Suppressor macrophage treated with lipopolysaccharide for 1 hour (primary cell): ENCODE measurements at places on chromosomes 16 and 17.

DNA sequence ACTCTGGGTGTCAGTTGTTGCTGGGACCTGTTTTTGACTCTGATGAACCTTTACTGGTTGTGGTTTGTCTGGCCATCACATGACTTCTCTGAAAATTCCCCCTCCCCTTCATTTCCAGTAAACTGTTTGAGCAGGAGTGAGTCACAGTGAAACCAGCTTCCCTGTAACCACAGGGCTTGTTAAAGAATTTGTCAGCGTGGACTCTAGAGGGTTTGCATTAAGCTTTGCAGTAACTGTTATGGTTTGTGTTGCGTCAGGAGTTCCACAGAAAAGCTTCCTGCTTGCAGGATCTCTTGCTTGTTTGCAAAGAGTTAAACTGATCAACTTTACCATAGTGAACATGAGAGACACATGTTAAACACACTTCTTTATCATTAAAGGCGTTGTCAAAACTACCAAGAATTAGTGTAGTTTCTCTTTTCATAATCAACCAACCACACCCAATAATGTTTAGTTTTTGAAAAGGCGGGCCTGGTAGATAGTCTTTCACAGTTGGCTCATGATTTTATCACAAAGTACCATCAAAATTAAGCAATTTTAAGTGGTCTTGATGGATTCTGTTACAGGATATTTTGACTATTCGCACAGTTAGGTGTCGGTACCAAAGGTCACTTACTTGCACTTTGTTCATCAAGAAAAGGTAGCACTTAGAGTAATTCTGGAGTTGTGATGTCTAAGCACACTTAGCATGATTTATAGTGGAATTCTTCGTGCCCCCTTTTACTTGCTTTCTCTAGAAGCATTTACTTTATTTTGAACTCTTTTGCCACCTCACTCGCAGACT, 79.3 kb downstream of the VMP1 start:
- DNase-seq, result peak; percentile 99

- DNase-seq, result peak; percentile 3
These were observed at the start of gene TRPV3 for GRCh38 chr17:3557768-3558583. TSS of gene TRPV3 (minus strand) at chr17:3557812. CDS start at chr17:3554850, 2,962 bp downstream.

GRCh38 chr16:18834864-18835263, 33.5 kb upstream of the ARL6IP1 start:
- no peak for DNase-seq

- DNase-seq, result peak; percentile 81
These were observed 101.1 kb downstream of the XYLT1 start for GRCh38 chr16:17369421-17370222.

- DNase-seq, result no peak
These were observed 24.6 kb downstream of the SOST start for GRCh38 chr17:43733956-43734355.

DNA sequence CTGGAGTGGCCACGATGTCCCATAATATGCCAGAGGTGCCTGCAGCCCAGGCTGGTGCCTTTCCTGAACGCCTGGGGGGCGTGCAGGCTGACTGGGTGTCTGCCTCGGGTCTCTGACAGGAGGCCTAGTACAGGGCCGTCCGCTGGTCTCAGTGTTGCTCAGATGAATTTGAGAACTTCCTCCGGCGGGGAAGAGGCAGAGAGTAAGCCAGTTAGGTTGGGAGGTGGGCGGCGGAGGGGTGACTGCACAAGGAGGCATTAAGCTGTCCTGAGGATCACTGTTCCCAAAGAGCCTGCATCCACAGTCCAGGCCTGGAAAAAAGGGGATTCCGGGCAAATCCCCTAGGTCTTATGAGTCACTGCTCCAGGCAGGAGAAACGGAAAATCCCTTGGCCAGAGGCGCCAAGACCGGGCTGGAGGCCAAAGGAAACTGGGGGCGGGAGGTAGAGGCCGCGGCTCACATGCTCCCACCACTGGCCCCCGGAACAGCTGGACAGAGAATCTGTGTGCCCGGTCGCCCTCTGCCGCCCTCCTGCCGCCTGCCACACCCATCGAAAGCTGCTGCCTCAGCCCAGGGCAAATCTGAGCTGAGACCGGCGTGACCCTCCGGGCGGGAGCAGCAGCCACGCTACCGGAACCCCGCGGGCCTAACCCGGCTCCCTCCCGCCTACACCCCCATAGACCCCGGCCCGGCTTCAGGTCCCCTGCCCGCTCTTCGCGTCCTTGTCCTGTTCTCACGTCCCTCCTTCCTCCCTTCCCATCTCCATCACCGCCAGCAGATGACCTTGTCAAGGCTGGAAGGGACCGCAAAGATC, 1.2 kb downstream of the TRIM47 start:
- peak; percentile 85 for DNase-seq

DNA sequence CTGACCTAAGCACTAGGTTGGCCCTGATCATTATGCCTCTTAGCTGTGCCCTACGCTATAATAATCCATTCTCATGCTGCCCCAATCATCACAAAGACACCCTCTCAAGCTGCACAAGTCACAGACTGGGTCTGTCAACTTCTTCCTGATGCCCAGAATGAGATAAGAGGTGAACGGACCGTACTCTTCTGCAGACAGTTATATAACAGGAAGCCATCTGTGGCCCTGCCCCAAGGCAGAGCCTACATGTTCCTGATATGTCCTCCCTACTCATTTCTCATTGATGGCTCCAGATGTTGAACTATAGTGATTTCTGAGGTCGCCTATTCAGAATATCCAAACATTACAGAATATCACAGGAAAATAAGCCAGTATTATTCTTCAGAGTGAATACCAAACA, 471.6 kb upstream of the ERCC4 start:
- no peak for DNase-seq

DNA sequence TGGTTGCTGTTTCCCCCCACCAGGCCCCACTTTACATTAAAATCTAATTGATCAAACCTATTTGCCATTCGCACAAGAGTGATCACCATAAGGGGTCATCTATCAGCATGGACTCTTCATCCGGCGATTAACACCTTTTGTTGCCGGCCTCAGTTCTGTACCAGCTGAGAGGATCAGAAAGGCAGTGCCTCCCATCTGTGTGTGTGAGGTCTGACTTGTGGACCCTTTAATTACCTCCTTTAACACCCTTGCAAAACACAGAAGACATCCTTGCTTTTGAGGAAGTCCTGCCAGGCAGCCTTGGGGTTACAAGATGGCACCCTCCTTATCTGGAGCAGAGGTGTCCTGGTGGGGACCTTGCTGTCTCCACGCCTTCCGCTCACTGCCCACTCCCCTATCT, 77.2 kb upstream of the IRX3 start:
- no peak for DNase-seq

DNA sequence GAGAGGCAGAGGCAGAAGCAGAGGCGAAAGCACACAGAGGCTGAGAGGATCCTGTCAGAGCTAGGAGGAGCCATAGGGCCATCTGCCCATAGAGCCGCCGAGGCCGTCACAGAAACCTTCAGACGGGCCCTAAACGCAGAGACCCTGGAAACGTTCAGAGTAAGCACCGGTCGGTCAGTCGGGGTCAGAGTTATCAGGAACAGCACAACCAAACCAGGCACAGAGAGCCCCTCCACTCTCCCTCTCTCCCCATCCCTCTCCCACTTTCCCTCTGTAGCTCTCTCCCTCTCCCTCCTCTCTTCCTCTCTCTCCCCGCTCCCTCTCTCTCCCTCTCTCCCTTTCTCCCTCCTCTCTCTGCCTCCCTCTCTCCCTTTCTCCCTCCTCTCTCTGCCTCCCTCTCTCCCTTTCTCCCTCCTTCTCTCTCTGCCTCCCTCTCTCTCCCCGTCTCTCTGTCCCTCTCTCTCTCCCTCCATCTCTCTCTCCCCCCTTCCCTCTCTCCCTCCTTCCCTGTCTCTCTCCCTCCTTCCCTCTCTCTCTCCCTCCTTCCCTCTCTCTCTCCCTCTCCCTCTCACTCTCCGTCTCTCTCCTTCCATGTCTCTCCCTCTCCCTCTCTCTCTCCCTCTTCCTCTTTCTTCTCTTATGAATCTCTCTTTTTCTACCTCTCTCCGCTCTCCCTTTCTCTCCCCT, 138.9 kb downstream of the C16orf95 start:
- DNase-seq, result no peak

GRCh38 chr17:58806046-58806445, 50.4 kb downstream of the PPM1E start:
- DNase-seq, result no peak

- DNase-seq, result peak; percentile 55
These were observed 20.1 kb downstream of the SLC39A11 start for GRCh38 chr17:73072219-73072962.

GRCh38 chr17:47810901-47811635, 10.5 kb downstream of the OSBPL7 start:
- no peak for DNase-seq

DNA sequence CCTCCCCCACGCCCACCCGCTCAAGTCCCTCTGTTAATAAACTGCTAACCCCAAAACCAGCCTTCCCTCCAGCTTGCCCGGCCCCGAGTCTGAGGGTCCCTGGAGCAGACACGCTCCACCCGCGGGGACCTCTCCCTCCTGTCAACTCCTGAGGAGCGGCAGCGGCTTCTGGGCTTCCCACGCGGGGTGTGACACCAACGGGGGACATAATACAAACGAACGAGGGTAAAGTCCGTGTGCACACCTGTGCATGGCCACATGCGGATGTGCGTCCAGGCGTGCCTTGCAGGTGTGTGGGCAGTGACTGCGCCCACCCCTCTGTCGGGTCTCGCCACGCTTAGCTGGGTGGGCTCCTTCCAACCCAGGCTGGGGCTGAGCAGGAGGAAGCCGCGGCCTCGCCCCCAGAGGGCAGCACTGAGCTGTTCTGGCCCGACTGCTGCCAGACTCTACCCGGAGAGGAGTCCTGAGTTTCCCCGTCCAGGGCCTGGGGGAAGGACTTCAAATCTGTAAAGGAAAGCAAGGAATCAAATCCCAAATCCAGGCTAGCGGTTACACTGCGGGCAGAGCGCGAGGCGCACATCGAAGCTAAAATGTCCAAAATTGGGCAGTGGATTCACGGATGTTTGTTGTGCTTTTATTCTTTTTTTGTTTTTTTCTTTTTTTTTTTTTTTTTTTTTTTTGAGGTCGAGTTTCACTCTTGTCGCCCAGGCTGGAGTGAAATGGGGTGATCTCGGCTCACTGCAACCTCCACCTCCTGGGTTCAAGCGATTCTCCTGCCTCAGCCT, 24.2 kb upstream of the KRT17 start:
- DNase-seq, result peak; percentile 94
